Naive thymus-derived CD8-positive, alpha-beta T cell (primary cell): ENCODE measurements at places on chromosomes 5 and 9.

- no peak for DNase-seq
Measured at GRCh38 chr9:1383899-1384455, 333.8 kb downstream of the DMRT2 start.

- DNase-seq, result no peak
Measured at GRCh38 chr9:119761812-119762211, 392.6 kb upstream of the BRINP1 start.

- no peak for DNase-seq
Measured at GRCh38 chr5:80453366-80453765, 34.5 kb upstream of the FAM151B start.

DNA sequence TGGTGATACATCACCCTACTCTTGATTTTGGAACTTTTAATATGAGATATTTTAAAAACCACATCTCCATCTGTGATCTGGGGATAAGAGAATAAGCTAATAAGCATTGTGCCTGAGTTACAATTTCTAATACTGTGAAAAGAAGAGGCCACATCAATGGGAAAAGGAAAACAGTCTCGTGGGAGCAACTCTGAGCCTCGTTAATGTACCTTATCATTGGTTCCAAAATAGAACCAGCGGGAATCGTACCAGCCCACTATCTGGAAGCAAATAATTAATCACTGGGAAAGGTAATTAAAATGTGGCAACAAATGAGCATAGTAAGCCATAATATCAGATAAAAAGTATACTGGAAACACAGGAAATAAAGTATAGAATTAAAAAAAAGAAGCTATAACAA lies 28.0 kb upstream of the CEP78 start:
- no peak for DNase-seq

DNA sequence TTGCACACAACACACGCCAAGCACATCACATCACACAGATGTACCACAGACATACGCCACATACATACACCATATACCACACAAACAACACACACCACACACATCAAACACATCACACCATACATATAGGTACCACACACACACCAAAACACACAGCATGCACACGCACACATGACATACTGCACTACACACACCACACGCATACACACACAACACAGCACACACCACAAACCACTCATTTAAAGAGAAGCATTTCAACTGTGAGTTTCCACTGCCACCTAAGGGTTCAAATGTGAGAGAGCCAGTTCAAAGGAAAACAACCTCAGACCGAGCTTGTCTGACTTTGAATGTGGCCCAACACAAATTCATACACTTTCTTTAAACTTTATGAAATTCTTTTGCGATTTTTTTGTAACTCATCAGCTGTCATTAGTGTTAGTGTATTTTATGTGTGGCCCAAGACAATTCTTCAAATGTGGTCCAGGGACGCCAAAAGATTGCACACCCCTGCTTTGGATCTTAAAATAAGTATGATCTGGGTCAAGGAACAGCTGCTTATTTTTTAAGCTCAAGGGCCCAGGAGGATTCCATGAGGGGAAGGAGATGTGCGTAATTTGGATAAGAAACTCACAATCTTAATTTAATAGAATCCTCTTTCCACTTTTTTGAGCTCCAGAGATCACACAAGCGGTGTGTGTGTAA lies 494.6 kb downstream of the GADD45G start:
- DNase-seq, result no peak

DNA sequence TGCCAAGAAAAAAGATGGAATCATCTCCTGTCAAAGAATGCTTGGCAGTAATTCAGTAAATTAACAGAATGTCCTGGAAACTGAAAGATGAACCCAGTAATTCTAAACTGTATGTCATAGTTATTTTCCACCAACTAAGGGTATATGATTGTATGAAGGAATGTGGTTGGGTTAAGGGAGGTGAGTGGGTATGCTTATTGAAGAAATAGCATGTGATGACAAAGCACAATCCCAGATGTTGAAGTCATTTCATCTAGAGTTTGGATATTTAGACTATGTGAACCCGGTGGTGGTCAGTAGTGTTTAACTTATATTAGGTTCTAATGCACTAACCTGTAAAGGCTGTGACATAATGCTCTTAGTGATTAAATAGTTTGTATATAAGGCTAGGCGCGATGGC lies 87.3 kb downstream of the CDKN2A start:
- DNase-seq, result no peak

DNA sequence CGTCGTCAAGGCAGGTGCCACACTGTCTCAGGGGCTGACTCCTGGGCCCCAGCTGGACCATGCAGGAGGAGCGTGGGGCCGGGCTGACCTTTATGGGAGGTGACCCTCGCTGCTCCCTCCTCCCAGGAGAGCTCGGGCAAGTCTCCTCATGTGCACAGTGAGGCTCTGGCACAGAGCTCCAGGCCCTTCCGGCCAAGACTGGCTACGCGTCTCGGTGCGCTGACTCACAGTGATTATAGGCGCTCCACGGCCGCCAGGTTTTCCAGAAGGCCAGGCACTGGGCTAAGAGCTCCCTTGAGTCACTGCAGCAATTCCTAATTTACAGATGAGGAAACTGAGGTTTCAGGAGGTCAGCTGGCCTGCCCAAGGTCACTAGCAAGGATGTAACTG lies 47.4 kb downstream of the VAV2 start:
- no peak for DNase-seq

DNA sequence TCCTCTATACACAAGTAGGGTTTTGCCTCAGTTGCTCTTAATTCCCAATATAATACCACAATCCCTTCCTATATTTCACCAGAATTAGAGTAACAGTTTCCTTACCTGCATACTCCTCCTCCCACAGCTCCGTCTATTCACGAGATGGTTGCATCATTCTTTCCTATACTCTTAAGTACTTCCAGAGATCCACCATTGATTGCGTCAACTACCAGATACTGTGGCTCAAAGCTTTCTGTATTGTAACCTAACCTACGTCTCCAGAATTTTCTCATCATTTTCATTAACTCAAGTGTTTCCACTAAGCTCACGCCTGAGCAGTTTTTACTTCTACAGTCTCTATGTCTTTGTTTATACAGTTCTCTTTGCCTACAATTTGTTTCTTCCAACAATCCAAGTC lies 31.2 kb upstream of the MINAR2 start:
- no peak for DNase-seq

DNA sequence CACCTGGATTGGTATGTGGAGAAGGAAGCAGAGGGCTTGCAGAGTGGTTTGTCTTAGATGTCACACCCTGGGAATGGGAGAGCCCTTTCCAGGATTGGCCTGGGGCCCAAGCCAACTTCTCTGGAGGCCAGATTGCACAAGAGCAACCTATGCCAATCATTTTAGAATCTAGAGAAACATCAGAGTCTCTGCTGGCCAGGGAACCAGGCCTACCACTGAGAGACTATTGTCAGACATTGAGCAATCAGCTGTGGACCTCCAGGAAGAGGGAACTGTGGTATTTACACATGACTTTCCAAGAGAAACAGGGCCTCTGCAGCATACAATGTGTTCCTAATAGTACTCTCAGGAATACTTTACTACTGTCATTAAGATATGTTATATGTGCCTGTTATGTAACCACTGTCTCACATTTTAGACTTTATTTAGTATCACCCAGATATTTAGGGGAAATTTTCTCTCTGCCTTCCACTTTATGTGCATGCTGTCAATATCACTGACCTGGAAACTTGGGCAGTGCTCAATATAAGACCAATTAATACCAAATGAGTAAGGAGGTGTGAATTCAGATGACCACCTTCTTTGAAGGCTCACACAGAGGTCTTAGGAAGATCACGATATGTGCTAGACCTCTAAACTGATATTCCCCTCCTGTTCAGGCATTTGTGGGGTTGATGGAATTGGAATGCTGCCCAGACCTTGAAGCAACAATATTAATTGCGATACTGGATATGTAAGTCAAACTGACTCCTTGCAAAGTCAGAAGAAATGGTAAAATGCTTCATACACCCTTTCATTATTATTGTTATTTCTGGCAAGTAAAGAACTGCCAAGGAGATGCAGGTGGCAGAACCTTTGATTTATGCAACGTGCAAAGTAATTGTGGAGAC lies 20.5 kb upstream of the CCL28 start:
- no peak for DNase-seq

GRCh38 chr9:107739601-107740082 lies 250.1 kb upstream of the KLF4 start:
- no peak for DNase-seq

DNA sequence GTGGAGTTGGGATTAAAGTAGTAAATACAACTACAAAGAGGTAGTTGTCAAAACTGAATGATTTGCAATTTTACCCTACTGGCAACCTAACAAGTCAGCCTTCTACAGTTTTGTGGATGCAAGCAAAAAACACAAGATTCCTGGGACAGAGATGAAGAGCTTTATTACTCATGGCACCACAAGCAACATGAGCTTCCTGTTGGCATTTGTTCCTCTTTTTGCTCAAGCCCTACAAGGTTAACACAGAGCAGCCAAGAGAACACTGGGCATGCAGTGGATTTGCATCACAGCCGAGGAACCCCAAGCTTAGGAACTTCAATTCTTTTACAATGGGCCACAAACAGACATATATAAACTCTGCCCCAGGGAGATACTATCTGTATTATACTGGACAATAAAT lies 28.8 kb upstream of the DMAC1 start:
- DNase-seq, result no peak

DNA sequence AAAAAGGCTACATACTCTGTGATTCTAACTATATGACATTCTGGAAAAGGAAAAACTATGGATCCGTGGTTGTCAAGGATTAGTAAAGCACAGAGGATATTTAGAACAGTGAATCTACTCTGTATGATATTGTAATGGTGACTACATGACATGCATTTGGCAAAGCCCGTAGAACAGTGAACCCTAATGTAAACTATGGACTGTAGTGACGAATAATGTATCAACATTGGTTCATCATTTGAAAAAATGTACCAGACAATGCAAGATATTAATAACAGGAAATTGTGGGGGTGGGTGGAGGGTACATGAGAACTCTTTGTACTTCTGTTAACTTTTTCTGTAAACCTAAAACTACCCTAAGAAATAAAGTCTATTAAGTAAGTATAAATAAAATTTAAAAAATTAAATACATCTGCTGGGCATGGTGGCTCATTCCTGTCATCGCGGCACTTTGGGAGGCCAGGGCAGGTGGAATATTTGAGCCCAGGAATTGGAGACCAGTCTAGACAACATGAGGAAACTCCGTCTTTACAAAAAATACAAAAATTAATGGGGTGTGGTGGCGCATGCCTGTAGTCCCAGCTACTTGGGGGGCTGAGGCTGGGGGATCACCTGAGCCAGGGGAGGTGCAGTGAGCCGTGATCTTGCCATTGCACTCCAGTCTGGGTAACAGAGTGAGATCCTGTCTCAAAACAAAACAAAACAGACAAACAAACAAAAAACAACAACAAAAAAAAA lies 101.7 kb upstream of the TBC1D2 start:
- DNase-seq, result no peak

GRCh38 chr5:175696139-175696854 lies 38.4 kb downstream of the HRH2 start:
- DNase-seq, result peak; percentile 71

GRCh38 chr9:115353681-115354080 lies 235.7 kb upstream of the TNC start:
- DNase-seq, result no peak

GRCh38 chr5:37799865-37800421 lies 39.9 kb downstream of the GDNF start:
- DNase-seq, result no peak

- DNase-seq, result no peak
Measured at GRCh38 chr5:132354381-132355139, 14.9 kb upstream of the SLC22A5 start.

DNA sequence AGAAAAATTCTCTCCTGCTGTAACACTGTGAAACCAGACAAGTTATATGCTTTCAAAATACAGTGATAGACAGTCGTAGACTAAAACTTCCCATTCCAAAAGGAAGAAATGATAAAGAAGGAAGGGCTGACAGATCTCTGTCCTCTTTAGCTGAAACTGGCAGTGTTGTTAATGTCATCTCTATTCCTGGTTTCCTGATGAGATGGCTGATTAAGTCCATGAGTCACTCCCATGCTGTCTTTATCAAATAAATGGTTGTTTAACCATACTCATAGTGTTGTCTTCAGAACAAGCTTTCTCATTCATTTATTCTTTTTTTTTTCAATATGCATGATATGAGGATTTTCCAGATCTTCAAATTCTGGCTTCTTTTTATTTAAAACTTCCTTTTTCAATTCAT lies 952.2 kb upstream of the WWC1 start:
- no peak for DNase-seq

DNA sequence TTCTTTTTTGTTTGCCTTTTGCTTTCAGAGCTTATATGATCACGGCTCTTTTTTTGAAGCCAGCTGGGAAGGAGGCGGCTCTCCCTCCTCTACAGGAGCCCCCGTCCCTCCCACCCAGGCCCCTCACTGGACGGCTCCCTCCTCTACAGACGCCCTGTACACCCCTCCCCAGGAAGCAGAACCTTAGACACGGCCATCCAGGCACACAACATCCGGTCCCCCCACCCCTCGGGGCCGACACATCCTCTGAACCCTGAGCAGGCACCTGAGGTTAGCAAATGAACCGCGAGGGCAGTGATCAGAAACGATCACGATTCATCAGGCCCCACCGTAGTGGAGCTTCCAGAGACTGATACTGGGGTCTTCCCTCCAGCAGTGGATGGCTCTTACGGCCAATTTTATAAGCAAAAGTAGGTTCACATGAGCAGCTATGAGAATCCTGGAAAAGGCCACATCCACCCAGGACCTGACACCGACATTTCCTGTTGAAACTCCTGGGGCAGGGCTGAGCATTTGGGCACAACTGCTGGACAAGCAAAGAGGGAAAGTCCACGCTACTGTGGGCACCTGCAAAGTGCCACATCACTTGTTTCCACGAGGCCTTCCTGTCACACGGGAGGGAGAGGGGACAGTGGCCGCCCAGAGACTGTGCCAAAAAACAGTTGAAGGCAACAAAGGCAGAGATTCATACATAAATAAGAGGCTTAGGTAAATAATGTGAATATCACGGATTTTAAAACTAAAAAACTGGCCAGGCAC lies 78.9 kb downstream of the SEMA4D start:
- peak; percentile 70 for DNase-seq

DNA sequence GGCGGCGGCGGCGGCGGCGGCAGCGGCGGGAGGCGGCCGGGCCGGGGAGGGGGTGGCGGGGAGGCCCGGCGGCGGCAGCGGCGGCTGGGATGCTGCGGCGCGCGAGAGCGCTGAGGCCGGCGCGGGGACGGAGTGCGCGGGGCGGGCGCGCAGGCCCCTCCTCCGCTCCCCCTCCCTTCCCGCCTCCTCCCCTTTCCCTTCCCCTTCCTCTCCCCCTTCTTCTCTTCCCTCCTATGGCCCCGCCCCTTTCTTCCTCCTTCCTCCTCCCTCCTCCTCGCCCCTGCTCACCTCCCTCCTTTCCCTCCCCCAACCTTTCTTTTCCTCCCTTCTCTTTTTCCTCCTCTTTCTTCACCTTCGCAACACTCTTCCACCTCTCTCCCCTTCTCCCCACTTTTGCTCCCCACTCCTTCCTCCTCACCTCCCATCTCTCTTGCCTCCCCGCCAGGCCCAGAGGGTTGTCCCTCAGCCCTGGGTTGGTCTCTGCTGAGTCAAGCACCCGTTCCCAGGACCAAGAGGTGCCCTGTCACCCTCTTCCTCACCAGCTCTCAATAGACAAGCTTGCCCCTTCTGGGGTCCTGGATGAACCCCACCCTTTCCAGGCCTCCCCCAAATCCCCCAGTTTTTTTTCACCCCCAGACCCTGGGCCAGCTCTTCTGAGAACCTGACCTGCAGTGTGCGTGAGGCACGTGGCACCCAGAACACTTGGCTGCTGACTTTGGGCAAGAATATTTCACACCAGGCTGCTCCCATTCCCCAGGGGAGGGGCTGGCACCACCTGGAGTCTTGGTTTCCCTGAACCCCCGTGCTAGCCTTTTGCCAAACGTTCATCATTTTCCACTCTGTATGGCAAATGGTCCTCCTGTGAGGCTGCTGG lies at the start of gene SEMA4D:
TSS of gene SEMA4D (minus strand) at position 136 of the 874 bp plus-strand sequence. CDS start 92,657 bp downstream, outside the sequence.
- DNase-seq, result no peak

GRCh38 chr9:84703793-84704192 lies 34.3 kb downstream of the NTRK2 start:
- DNase-seq, result no peak
